Spinal cord (tissue), 10 donors: ENCODE measurements at places on chromosomes 5 and 9. TPM values are rescaled to one million over a fixed set of nuclear protein-coding genes. Genes with fewer than 3 reads are reported as not detected.

DNA sequence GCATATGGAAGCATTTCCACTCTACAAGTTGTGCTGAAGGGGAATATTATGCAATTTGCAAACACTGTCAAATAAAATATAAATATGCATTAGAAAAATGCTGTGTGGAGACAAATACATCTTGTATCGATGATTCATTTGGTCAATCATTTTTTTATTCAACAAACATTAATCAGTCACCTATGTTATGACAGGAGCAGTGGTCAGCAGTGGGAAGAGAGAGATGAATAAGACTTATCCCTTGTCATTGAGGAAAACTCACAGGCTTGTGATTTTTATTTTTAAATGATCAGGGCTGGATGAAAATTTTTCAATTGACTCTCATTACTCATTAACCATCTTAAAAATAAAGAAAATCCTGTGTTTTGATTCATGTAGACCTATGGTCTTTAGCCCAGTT is 574.1 kb downstream of the ACTL7B start:
- no peak for DNase-seq

DNA sequence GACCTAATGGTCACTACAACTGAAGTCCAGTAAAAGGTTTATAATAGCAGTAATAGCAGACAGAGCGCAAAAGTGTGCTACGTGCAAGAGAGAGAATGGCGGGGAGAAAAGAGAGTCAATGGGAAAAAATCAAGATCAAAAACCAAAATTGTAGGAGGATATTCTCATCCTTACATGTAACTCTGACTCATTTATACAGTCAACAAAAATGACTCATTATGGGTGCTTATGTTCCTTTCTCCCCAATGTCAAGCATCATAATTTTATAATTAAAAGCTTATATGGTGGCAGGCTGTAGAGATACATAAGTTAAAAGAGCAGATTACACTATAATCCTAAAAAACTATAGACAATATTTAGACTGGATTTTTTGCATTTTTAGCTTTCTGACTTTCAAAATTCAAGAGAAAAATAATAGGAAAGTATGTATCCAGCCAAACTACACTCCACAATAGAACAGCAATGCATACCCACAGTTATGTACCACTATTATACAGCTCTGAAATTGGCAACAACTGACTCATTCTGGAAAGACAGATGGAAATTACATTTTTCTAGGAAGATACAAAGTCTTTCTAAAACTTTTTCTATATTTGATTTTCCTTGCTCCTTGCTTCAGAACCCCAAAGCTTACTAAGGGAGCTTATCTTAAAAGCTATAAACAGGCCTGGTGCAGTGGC is 78.4 kb downstream of the PLPP1 start:
- no peak for DNase-seq

DNA sequence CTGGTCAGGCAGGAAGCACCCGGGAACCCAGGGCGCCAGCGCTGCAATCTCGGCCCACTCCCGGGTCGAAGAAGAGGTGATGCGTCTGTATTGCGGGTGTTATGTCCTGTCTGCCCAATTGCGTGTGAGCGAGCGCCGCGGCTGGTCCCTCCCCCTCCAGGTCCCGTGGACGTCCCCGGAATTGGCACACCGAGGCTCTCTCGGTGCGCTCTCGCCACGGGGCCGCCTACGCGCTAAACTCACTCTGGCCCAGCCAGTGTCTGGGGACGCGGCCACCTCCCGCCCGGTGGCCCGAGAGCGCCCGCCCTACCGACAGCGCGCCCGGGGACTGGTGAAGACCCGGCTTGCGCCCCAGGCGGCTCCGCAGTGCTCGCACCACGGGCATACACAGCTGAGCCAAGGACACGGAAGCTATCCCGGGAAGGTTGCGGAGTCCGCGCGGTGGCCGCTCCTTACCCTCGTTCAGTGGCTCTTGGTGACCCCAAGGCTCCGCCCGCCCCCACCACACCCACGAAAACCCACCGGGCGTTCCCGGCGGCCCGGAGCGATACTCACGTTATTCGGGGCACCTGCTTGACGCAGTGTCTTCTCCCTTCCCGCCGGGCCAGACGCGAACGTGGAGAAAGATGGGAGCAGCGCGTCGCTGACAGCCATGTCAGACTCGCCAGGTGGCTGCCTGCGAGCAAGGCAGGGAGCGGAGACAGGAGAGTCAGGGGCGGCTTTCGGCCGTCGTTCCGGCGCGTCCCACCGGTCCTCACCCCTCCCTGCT is 1.0 kb downstream of the KLF4 start:
- no peak for DNase-seq

GRCh38 chr5:98368141-98368540 is 405.3 kb upstream of the RGMB start:
- no peak for DNase-seq

GRCh38 chr5:139513852-139514485 is 31.4 kb upstream of the STING1 start:
- no peak for DNase-seq

Gene OR1J2
- not detected for total RNA-seq

Gene SELENOP
- total RNA-seq: 398 TPM
